Neuronal stem cell (in vitro differentiated cells): ENCODE measurements at places on chromosomes 7 and 10.

GRCh38 chr10:24814568-24815313 lies 91.1 kb upstream of the ARHGAP21 start:
- DNase-seq, result no peak

- DNase-seq, result no peak
Observed at GRCh38 chr7:2165610-2166594, 66.8 kb downstream of the MAD1L1 start.

- no peak for DNase-seq
Observed at GRCh38 chr7:68187532-68187931, 1190.9 kb downstream of the TYW1 start.

DNA sequence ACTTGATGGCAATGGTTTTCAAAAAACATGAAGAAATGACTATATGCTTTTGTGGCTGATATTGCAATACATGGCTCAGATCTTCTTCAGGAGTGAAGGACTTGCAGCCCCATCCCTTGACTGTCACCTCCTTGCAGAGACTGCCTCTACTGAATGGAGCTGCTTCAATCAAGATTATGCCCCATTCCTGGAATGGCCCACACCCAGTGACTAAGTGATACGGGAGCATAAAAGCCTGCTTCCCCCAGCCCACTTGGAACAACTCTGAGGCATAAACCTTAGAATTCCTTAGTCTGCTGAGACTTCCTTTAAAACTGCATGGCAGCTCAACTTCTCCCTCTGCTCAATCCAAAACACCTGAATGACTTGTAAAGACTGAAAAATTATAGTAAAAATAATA lies 957.1 kb downstream of the SORCS3 start:
- DNase-seq, result no peak

GRCh38 chr7:11332865-11333228 lies 359.2 kb downstream of the PHF14 start:
- DNase-seq, result no peak

- DNase-seq, result no peak
Observed at GRCh38 chr7:51265066-51265907, 51.3 kb downstream of the COBL start.

GRCh38 chr10:81920213-81920829 lies 45.3 kb downstream of the NRG3 start:
- no peak for DNase-seq

GRCh38 chr7:36045830-36046341 lies 107.2 kb upstream of the EEPD1 start:
- no peak for DNase-seq

GRCh38 chr7:149180722-149181449 lies 14.5 kb upstream of the ZNF282 start:
- DNase-seq, result no peak
